Right renal cortex interstitium (tissue), 3 donors: ENCODE measurements at places on chromosomes 1 and 21.

GRCh38 chr1:173187671-173188237, 19.4 kb downstream of the TNFSF4 start:
- DNase-seq: no peak

- no peak for DNase-seq
Observed at GRCh38 chr1:156492591-156493080, 7.9 kb downstream of the MEF2D start.

DNA sequence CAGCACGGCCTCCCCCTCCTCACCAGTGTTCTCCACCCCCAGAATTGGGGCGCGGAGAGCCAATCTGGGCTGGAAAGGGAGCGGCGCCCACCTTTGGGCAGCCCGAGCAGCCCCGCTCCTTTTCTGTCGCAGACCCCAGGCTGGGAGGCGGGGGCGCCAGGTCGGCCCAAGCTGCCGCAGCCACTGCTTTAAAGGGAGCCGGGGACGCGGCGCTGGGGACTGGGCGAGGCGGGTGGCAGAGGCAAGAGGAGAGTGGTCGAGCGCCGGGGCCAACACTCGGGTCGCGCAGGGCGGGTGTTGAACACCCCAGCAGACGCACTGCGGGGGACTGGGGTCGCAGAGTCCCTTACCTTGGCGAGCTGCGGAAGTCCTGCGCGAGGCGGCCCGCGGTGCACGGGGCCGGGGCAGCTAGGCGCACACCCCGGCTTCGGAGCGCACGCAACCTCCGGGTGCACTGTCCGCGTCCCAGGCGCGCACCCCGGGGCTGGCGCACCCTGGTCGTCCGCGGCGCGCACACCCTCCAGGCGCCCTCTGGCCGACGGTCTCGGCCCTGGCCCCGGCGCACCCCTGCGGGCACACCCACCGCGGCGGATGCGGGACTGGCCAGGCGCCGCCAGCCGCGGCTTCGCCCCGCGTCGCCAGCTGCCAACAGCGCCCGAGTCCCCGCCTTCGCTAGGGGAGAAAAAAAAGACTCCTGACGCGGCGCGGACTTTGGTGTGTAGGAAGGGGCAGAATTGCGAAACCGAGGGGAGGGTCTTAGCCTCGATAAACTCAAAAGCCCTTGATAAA, at the start of gene KANK4:
Gene KANK4 (minus strand): TSS at position 679 of the 789 bp plus-strand sequence. CDS start 37,870 bp downstream, outside the sequence.
- DNase-seq: no peak

DNA sequence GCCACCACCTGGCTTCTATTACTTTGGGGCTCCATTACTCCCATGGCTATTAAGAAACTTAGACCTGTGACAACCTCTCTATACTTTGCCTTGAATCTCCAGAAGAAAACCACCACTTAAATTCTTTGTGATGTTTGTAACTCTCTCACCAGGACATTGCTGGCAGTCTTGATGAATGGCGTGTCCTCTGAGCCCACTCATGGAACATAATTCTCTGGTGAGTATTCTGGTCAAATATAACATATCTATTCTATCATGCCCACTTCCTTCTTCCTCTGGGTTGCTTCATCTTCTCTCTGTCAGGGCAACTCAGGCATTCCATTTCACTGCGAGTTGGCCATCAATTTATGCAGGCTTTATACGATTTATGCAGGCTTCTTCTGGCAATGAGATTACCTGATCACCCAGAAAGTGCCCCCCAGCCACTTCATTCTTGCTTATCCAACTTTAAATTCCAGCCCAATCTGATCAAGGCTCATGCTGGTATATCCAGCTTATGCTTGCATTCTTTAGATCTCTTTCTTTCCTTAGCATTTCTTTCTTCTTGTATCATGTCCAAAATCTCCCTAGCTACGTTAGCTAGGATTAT, 112.0 kb upstream of the CHRM3 start:
- DNase-seq: no peak

DNA sequence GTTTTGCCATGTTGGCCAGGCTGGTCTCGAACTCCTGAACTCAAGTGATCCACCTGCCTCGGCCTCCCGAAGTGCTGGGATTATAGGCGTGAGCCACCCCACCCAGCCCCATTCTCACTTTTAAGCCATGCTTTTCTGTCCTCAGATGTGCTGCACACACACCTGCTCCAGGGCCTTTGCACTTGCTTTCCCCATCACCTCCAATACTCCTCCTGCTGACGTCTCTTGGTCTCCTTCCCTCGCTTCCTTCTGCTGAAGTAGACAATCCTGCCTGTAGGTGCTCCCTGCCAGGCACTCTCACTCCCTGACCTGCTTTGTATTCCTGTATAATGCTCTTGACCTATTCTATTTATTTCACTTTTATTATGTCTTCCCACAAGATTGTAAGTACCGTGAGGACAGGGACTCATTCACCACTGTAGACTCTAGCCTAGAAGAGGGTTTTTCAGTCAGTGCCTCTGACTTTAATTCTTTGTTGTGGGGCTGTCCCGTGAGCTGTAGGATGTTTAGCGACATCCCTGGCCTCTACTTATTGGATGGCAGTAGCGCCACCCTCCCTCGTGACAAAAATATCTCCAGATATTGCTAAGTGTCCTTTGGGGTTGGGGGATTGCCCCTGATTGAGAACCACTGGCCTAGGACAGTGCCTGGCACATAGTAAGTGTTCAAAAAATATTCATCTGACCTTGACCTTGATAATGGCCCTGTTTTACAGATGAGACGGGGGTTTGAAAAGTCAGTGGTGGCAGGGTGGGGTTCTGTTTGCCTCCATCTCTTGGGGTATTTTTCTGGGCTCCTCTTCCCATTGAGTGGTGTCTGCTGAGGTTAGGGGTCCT, 4.6 kb downstream of the TNFRSF1B start:
- no peak for DNase-seq

GRCh38 chr1:80993154-80993980, 807.4 kb upstream of the ADGRL2 start:
- no peak for DNase-seq

GRCh38 chr1:50047916-50048694, 24.4 kb upstream of the AGBL4 start:
- DNase-seq: peak; percentile 23

GRCh38 chr1:168603501-168604110, 27.2 kb downstream of the XCL1 start:
- no peak for DNase-seq

GRCh38 chr1:241114699-241115233, 242.2 kb downstream of the RGS7 start:
- no peak for DNase-seq

DNA sequence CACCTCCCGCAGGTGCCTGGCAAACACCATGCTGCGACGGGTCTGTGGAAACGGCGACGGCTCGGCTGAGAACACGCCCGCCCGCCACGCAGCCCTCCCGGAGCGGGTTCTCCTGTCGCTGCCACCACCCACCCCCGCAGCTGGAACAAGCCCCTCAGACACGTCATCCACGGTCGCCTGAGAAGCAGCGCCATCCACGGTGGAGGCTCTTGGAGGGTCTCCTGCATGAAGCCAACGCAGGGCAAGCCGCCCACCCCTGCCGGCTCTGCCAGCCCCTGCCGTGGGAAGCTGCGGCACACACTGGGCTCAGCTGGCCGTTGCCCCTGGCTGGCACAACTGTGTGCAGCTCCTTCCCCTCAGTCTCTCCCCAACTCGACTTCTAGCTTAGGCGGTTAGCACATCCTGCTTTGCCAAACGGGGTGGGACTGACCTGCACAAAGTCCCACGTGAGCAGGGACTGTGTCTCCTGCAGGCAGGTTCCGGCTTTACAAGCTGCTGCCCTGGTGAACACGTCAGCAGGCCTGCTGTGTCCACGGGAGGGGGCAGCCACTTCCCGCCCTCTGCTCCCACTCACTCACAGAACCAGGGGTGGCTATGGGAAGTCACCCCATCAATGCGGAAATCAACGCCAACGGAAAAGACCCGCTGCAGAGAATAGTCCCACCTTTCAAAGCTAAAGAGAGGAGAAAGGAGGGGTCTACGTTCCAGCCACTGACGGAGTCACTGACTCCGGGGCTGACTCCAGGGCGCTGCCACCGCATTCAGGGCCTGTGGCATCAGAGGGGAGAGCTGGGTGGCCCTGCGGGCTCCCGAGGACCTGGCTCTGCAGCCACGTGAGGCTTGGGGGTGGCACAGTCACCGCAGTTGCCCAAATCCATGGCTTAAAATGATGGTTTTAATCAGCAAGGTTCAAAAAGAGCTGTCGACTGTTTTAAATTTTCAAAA, 10.3 kb downstream of the POFUT2 start:
- DNase-seq: no peak

- DNase-seq: peak; percentile 68
Observed at GRCh38 chr1:96722161-96722922, 758 bp downstream of the PTBP2 start.

DNA sequence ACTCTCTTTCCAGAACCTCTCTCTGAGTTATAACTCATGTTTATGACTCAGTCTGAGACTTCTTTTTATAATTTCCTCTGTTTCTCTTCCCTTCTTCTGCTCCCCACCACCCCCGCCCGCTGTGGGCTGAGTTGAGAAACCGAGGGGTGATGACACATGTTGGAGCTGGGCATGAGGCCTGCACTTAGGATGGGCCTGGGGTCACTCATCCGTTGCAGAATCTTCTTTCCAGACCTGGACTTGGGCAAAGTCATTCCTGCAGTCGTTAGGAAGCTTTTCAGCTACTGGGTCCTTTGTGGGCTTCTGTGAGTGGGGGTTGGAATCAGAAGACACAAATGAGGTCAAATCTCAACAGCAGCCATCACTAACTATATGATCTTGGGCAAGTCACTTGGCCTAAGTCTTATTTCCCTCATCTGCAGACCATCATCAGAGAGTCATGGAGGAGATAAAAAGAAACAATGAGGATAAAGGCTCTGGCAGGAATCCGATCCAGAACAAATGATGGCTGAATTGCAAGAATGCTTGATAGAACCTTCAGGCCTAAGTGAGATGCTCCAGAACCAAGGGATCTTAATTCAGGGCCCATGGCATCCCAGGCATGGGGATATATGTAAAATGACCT, 53.4 kb downstream of the RPS6KA1 start:
- no peak for DNase-seq
